Right ventricle myocardium inferior (tissue), 1 donor: ENCODE measurements at places on chromosomes 13 and 19.

GRCh38 chr13:43766725-43767124, 20.0 kb downstream of the ENOX1 start:
- no peak for DNase-seq

- DNase-seq = no peak
These were observed 51.3 kb downstream of the GPALPP1 start for GRCh38 chr13:45040622-45041021.

DNA sequence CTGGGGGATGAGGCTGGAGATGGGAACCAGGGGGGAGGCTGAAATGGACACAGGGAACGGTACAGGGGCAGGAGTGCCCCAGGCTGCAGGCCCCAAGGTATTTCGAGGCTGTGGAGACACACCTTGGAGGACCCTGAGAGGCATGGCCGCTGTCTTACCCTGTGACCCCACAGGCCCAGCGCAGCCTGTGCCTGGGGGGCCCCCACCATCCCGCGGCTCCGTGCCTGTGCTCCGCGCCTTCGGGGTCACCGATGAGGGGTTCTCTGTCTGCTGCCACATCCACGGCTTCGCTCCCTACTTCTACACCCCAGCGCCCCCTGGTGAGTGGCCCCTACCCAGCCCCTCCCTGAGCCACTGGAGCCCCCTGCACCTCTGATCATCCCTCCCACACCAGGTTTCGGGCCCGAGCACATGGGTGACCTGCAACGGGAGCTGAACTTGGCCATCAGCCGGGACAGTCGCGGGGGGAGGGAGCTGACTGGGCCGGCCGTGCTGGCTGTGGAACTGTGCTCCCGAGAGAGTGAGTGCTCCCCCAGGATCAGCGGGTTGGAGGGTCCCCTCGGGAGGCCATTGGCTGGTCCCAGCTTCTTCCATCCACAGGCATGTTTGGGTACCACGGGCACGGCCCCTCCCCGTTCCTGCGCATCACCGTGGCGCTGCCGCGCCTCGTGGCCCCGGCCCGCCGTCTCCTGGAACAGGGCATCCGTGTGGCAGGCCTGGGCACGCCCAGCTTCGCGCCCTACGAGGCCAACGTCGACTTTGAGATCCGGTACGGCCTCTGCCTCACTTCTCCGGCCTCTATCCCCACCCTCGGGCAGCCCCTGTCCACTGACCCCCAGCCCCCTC, 16.9 kb upstream of the SPIB start:
- DNase-seq = no peak

DNA sequence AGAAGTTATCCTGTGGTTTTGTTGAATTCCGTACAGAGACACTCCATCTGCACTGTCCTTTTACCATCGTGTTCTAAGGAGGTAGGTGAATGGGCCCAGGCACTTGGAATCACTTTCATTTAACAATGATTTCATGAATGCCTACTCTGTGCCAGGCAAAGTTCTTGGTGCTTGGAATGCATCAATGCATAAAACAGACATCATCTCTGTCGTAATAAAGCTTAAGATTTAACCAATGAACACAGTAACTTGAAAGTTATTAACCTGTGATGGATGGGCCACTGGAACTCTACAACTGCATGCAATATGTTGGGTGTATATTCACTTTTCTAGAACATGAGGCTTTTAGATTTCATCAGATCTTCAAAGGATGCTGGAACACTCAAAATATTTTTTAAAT, 14.1 kb upstream of the STARD13 start:
- DNase-seq = no peak

DNA sequence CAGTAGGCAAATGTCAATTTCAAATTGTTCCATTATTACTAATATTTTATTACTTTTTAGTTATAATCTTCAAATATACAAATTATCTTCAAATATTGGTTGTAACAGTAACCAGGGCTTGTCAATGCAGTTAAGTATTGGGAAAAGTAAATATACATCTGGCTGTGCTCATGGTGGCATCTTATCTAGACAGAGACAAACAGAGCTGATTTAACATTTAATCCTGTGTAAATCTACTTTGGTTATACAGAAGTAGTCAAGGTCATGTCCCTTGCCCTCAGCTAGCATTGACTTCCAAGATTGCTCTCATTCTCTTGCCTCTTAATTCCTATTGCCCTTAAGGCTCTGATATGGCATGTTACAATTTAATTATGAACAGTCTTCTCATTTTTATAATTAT, 98.4 kb upstream of the KLHL1 start:
- no peak for DNase-seq

DNA sequence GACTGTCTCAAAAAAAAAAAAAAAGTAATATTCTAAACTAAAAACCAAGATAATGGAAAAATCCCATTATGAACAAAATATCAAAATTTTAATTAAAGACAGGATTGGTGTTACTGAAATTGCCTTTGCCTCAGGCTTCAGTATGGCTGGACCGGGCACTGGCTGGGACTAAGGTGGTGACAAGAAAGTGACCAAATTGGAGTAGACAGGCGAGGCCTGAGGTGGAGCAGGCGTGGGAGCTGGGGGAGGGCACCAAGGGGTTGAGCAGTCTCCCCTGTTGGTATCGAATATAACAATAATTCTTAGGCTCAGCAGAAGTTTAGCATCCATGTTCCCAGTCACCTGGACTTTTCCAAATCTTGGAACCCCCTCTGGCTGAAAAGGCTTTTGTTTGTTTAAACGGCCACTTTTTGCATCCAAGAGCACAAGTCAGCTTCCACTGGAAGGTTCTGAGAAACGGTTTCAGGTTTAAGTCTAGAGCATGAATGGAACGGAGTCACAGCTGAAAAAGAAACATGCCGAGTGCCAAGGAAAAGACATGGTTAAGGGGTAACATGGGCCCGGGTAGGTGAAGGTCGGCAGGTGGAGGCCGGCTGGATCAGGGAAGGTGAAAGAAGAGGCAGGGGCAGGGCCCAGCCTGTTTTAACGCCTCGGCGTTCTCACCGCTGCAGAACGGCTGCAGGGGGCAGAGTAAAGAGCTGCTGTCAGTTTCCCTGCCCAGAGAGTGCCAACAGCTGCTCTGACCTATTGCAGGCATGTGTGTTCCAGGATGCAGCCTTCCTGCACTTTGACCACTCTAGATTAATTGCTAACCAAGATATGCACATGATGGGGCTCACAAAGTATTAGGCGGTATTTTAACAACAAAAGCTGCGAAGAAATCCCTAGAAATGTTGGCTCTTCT, 104.4 kb downstream of the TM9SF2 start:
- no peak for DNase-seq

DNA sequence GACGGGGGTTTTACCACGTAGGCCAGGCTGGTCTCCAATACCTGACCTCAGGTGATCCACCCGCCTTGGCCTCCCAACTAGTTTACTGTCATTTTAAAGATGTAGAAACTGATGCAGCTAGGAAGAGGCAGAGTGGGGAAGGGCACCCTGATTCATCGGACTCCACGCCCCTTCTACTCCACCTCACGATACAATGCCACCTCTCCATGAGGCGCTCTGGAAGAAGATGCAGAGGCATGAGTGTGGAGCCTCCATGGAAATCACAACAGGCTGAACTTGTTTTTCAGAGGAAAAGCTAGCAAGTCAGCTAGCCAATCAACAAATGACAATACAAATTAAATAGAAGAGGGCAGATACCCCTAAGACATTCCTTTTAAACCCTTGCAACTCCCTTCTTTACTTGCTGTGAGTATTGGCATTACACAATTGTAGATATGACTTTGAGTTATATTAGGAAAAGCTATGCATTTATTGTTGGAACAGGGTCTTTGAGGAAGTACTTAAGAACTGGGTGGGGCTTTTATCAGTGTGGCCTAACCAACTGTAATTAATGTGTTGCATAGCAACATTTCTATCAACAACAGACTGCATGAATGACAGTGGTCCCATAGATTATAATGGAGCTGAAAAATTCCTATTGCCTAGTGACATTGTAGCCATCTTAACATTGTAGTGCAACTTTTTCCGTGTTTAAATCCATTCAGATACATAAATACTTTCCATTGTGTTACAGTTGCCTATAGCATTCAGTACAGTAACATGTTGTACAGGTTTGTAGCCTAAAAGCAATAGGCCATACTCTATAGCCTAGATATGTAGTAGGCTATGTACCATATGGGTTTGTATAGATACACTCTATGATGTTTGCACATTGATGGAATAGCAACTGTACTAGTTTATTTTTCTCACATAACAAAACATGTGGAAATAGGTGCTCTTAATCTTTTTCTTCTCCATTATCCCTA, 17.6 kb downstream of the WDFY2 start:
- no peak for DNase-seq

GRCh38 chr13:106858903-106859532, 291.1 kb upstream of the ARGLU1 start:
- no peak for DNase-seq

DNA sequence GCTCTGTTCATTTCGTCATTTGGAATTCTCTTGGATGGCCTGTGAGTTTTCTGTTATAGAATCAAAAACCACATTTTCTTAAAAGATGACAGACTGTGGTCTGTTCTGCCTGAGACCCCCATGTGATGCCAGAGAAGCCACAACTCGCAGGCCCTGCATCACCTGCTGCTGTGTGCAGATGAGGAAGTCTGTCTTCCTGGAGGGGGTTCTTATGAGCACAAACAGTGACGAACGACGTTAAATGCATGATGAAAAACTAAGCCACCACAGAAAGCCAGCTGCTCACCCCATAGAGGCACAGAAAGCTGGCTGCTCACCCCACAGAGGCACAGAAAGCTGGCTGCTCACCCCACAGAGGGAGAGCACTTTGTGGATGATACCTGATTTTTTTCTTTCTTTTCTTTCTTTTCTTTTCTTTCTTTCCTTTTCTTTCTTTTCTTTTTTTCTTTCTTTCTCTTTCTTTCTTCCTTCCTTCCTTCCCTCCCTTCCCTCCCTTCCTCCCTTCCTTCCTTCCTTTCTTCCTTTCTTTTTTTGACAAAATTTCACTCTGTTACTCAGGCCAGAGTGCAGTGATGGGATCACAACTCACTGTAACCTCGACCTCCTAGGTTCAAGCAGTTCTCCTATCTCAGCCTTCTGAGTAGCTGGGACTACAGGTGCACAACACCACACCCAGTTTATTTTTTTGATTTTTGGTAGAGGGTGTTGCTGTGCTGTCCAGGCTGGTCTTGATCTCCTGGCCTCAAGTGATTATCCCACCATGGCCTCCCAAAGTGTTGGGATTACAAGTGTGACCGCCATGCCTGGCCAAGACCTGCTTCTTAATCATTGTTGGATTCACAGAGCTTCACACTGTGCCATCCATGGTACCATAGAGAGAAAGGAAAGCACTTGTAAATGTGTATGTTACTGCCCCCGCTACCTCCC, 1191.4 kb downstream of the UQCRFS1 start:
- no peak for DNase-seq

- no peak for DNase-seq
These were observed 18.2 kb upstream of the JUND start for GRCh38 chr19:18299654-18300053.

DNA sequence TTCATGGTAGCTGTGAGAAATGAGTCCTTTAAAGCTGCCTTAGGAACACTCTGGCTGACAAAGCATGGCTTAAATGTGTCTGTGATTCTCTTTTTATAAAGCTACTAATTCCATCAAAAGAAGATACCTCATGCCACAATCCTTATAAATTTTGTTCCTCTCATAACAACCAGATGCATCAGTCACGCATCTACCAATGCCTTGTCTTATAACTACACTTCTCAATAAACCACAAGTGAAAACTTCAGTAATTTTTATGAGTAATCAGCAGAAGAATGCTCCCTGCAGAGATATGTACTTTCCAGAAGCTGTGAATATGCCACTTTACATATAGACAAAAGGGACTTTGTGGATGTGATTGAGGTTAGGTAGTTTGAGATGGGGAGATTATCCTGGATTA, 147.8 kb downstream of the SUCLA2 start:
- DNase-seq = no peak

GRCh38 chr13:51003642-51004041, 94.1 kb downstream of the RNASEH2B start:
- DNase-seq = no peak

GRCh38 chr13:112783135-112783977, 93.5 kb downstream of the ATP11A start:
- no peak for DNase-seq

- no peak for DNase-seq
These were observed 928.4 kb downstream of the EFNB2 start for GRCh38 chr13:105607016-105607415.

DNA sequence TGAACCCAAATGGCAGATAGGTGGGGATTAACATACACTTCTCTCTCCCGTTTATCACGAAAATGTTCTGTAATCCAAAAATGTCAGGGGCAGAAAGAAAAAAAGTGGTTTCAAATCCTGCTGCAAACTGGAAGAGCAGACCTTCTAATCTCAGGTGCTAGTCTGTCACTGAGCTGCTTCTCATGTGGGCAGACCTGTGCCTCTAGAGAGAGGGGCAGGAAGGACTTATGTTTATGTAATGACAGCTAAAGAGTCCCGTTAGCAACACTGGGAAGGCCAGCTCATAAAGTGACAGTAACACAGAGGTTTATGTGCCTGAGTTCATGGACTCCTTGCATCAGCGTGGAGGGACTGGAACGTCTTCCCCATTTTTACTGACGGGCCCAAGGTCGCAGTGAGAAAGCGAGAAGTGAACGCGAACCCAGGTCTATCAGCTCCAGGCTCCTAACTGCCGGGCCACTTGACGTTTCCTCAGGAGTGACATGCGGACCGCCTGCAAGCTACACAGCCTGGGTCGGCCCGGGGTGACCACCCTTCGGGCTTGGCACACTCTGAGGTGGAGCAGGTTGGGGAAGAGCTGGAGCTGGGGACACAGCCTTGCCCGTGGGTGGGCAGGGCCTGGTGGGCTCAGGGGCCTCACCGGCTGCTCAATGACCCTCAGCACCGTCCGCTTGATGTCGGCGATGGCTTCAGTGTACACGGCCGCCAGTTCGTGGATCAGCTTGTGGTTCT, 9.6 kb upstream of the RSPH6A start:
- no peak for DNase-seq

DNA sequence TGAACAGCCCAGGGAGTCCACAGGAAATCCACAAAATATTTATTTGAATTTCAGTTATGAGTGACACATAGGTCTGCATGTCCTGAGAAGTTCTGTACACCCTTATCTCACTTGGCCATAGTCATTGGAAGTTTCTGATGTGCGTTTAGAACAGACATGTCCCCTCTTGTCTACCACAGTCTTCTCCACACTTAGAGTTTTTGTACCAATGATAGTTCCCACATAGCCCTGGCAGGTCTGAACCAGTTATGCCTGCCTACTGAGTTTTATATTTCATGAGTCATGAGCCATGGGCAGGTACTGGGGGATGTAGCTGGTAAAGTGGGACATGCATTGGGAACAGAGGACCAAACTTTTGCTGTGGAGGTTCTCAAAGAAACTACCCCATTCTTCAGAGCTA, 11.3 kb downstream of the ZNF132 start:
- no peak for DNase-seq

DNA sequence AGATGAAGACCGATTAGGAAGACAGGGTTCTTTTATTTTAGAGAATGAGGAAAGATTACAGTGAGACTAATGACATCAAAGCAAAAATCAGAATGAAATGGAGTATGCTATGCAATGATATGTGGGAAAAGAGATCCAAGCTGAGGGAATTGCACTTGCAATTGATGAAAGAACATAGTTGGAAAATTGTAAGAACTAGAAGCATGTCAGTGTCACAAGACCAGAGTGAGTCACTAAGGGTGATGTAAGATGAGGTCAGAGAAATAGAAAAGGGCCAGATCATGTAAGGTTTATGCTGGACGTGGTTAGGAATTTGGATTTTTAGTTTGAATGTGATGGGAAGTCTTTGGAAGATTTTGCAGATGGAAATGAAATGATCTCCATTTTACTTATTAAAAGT, 1937.3 kb downstream of the OLFM4 start:
- DNase-seq = no peak

GRCh38 chr13:110853235-110853721, 61.6 kb downstream of the ANKRD10 start:
- no peak for DNase-seq

GRCh38 chr19:15859187-15859586, 38.7 kb downstream of the CYP4F2 start:
- no peak for DNase-seq
